Kidney tubule cell (primary cell): ENCODE measurements at places on chromosomes 3 and 15.

GRCh38 chr3:33490641-33491241, 50.5 kb upstream of the UBP1 start:
- peak; percentile 9 for DNase-seq

DNA sequence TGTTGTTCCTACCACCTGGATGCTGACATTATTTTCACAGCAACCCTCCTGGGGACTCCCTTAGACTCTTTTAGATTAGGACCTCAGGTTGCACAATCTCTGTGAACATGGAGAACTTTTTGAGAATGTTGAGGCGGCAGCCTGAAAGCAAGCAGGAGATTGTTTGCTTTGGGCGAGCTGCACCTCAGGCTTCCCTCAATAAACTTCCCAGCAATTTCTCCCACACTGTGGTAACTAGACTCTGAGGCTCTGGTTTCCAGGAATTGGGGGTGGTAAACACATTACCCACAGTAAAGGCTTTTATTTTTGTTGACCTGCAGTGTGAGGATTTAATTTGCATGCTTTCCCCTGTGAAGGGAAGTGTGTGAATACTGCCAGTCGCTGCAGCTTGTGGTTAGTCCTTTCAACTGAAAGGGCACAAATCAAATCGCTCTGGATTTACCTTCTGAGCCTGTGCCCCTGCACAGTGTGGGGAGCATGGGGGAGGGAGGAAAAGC, 35.2 kb upstream of the SIAH2 start:
- DNase-seq, result no peak

DNA sequence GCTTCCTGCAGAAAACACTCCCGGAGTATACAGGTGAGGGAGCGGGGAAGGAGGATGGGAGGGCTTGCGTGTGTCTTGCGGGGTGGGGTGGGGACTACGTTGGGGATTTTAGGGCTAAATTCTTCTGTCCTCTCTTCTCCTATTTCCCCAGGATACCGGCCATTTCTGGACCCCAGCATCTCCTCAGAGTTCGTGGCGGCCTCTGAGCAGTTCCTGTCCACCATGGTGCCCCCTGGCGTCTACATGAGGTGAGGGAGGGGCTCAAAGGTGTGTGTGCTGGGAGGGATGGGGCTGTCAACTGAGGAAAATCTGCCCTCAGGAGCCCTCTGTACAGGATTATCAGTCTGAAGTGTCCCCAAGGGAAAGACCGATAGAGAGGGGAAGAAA, 6.6 kb downstream of the DUOX1 start:
- DNase-seq, result no peak

- peak; percentile 70 for DNase-seq
Observed at GRCh38 chr3:58434990-58435389, 1.4 kb upstream of the PDHB start.

DNA sequence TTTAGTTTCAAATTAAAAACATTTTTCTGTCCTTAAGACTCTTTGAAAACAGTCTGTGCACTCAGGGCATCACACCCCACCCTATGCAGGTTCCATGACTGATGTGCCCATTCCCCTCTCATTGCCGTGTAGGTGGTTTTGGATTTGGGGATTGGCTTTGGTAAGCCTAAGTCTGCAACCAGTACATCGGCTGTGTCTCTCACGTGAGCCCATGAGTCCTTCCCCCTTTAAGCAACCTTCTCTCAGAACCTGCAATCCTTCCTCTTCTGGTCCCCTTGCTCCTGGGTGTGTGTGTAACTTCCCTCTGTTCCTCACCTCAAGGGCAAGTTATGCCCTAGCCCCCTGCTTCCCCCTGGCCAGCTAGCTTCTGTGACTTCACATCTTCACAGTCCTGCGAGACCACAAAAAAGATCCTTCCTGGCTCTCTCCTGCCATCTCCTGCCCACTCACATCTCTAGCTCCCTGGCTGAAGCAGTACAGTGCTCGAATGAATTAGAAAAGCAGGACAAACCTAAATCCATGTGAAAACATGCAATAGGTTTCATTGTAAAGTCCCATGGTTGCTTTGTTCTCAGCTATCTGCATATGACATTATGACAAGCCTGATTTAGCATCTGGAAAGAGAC, 126.7 kb downstream of the UACA start:
- DNase-seq, result peak; percentile 15

GRCh38 chr3:169091196-169091823, 572.2 kb downstream of the MECOM start:
- no peak for DNase-seq

- DNase-seq, result no peak
Observed at GRCh38 chr15:28012231-28012630, 86.9 kb downstream of the OCA2 start.

GRCh38 chr3:12615266-12615665, 48.7 kb downstream of the RAF1 start:
- no peak for DNase-seq

DNA sequence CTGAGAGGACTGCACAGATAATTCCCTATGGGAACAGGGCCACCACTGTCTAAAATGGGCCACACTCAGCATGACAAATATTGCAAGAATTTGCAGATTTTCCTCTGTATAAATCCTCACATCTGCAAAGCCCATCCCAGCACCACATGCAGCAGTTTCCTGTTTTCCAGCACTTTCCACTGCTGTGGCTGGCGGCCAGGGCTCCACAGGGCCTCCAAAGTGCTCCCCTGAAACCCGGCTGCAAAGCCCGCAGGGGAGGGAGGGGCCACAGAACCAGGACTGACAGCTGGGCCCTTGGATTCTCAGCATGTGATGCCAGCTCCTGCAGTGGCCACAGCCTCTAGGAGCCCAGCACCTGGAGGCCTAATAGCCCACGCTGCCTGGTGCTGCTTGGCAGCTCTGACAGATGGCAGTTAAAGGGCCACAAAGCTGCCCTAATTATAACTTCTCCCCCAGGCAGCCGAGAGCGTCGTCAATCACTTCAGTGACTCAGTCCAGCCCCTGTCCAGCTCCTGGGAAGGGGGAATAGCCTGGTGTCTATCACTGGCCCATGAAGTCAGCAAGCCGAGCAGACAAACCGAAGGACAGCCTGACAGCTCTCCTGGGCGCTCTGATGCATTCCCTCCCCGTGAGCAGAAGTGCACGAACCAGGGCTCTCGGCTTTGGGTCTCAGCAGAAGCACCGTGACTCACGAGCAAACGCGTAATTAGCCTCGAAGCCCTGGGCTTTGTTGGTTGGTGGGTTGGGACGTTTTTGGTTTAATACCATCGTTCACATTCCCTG, 4.7 kb downstream of the LRRC15 start:
- DNase-seq, result no peak

- DNase-seq, result peak; percentile 78
Observed at GRCh38 chr3:120418866-120419490, 31.8 kb downstream of the FSTL1 start.

- DNase-seq, result no peak
Observed at GRCh38 chr3:70565861-70566260, 253.4 kb upstream of the MDFIC2 start.

DNA sequence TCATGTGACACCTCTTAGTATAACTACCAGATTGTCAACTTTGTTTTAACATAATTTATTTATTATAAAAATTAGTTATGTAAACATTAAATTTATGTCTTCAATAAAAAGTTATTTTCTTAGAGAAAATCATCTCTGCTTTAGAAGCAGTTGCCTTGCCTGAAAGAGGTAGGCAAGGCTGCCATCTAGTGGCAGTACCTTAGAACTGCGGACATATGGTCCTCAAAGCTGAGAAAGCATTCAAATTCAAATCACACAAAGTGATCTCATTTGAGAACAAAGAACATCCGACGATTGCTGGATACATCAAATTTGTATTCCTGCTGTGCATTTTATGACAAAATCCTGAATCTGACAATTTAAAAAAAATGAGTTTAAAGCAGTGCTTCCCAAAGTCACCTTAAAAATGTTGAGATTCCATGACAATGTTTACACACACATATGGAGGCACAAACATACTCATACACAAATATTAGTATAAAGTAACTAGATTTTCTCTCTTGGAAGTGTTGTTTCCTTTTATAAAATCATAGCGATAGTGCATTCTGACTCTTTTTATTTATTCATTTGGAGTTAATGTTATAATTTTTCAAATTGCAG, 617.4 kb downstream of the CADM2 start:
- peak; percentile 61 for DNase-seq

GRCh38 chr3:53168175-53168923, 7.3 kb downstream of the PRKCD start:
- no peak for DNase-seq

- peak; percentile 6 for DNase-seq
Observed at GRCh38 chr15:48354694-48355303, 23.6 kb downstream of the DUT start.

DNA sequence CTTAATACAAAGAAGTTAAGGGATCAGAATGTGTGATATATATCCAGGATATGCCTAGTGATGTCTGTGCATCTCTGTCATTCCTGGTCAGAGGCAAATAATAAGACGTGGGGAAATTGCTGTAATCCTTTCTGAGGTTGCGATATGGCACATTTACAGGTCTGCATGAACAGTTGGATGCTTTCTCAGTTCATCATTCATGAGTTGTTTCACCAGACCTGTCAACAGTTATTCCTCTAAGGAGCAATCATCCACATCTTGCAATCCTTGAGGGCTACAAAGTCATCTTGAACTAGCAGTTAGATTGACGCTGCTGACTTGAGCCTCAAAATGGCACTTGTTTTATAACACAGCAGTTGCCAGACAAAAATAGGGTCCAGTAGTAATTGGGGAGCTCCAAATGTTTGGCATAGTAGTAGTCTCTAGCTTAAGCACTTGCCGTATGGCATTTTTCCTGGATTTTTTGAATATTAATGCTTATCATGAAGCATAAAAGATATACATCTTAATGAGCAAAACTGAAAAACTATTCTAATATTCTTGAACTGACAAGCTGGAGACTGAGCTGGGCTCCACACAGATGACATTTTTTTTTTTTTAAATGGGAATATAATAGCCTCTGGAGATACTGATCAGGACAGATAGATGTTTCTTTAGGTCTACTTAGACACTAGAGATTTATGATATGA, 761.7 kb downstream of the VGLL3 start:
- no peak for DNase-seq

GRCh38 chr3:12155828-12156227, 2.9 kb downstream of the TIMP4 start:
- peak; percentile 93 for DNase-seq

DNA sequence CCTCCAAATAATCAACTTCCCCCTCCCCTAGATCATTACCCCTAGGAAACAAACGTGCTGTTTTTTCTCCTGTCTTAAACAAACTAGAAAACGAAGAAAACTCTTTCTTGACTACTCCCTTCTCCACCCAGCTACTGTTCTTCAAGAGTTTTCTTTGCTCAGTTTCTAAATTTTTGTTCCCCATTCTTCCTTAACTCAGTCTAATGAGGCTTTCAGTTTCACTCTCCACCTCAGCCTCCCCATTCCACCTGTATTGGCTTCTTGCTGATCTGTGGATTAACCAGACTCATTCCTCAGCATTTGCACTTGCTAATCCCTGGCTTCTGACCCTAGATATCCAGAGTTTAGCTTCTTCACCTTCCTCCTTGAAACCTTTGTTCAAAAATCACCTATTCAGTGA, 26.8 kb downstream of the SERPINI1 start:
- no peak for DNase-seq

- no peak for DNase-seq
Observed at GRCh38 chr15:54990793-54991192, 205.9 kb downstream of the RSL24D1 start.

DNA sequence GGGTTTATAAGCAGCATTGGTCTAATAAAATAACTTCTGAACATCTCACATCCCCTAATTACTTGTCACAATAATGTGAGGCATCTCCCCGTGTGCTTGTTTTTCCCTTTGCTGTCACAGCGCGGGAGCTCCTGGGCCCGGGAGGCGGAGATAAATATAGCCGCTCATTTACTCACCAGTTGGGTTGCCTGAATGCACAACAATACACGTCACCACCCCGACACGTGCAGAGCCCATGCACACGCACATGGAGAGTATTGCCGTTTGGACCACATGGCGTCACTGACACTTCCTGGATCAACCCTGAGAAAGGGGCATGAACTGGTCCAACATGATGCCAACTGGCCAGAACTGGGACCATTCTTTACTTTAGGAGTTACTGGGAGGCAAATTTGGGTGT, 76.2 kb downstream of the MRPL46 start:
- DNase-seq, result no peak

DNA sequence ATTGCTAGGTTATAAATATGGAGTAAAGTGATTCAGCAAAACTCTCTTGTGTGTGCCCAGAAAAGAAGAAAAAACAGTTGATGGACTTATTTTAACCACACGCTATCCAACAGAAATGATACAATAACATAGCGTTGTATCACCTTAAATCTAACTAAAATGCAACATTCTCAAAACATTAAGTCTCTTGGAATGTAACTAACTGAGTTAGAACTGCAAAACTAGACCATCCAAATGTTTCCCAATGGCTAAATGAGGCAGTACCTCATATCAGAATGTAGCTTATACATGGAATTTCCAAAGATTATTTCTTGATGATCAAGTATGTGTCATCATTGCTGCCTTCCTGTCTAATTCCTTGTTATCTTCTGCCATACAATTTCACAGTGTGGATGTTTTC, 187.9 kb downstream of the CNTN3 start:
- peak; percentile 15 for DNase-seq

GRCh38 chr3:113673593-113673992, 22.8 kb downstream of the USF3 start:
- DNase-seq, result no peak

DNA sequence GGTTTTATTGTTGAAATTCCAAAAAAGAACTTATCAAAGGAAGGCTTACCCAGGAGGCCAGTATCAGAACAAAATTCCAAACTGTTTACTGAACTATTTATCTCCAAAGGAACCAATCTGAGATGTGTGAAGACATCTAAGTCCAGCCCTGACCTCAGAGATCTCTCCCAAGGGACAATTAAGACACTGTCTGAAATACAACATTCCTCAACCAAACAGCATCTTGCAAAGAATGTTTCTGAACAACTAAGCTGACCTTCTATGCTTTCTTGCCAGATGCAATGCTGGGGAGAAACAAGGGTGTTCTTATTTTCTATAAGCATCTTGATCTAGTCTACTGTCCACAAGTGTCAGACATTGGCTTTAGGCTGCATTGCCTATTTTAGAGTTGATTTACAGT, 13.6 kb downstream of the PDZRN3 start:
- no peak for DNase-seq

GRCh38 chr15:77830051-77830468, 197.3 kb upstream of the LINGO1 start:
- DNase-seq, result peak; percentile 67

- no peak for DNase-seq
Observed at GRCh38 chr3:120451272-120451761, 525 bp upstream of the FSTL1 start.

GRCh38 chr3:138241676-138242075, 54.6 kb downstream of the ARMC8 start:
- DNase-seq, result no peak
